Fibroblast of lung (primary cell): ENCODE measurements at places on chromosomes 12 and 14.

DNA sequence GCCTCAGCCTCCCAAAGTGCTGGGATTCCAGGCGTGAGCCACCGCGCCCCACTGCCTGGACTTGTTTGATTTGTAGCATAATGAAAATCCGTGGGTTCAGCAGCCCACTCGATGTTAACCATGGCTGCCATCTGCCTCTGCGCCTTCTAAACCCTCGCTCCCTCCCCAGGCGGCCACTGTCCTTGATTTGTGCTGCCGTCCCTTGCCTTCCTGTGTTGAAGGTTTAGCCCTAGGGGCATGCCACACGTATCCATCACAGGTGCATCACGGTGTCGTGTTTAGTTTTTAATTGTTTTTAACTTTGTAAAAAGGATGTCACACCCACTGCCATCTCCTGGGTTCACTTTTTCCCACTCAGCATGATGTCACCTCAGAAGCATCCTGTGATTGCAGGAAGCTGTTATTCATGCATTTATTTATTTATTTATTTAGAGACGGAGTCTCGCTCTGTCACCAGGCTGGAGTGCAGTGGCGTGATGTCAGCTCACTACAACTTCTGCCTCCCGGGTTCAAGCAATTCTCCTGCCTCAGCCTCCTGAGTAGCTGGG is 24.5 kb upstream of the ULK1 start:
- peak; percentile 76 for DNase-seq

GRCh38 chr12:128966203-128966810 is 113.0 kb downstream of the GLT1D1 start:
- no peak for DNase-seq

GRCh38 chr12:109759595-109759994 is 46.0 kb downstream of the FAM222A start:
- no peak for DNase-seq

- no peak for DNase-seq
Observed at GRCh38 chr14:55662752-55663151, 82.7 kb downstream of the KTN1 start.

GRCh38 chr12:232731-233614 is 19.0 kb upstream of the SLC6A12 start:
- no peak for DNase-seq

DNA sequence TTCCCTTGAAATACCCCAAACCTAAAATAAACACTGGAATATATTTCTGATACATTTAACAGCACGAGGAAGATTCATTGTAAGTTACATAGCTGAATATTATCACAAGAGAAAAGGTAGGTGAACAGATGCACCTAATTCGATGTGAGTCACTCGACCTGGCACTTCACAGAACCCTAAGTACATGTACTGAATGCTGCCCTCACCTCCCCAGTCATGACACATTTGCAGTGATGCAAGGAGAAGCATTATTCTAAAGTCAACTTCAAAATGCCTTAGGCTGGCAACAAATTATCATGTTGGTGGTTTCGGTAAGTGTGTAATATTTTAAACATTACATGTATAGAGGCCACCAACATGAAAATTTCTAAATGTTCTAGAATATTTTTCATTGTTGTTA is 35.2 kb upstream of the TMTC2 start:
- DNase-seq: no peak
